ENCODE measurements at places on chromosomes 1 and 21. TPM values are rescaled to one million over a fixed set of nuclear protein-coding genes. Genes with fewer than 3 reads are reported as not detected.

GRCh38 chr1:207917080-207917479 lies 6.2 kb upstream of the CD34 start:
- DNase-seq: no peak

The KRTAP12-2 gene
- total RNA-seq: not detected

DNA sequence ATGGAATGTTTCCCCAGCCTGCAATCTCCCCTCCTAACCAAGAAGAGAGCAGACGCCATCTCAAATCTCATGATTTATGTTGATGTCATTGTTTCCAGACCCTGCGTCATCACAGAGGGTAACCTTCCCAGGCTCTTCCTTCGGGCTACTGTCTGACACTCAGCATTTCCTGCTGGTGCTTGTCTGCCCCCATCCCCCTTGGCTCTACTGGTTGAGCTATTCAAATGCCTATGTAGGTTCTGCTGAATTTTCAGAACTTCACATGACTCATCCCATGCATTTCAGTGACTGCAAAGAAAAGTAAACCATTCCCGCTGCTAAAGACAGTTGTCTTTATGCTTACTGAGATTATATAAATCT lies 24.8 kb upstream of the ITPKB start:
- DNase-seq: no peak

DNA sequence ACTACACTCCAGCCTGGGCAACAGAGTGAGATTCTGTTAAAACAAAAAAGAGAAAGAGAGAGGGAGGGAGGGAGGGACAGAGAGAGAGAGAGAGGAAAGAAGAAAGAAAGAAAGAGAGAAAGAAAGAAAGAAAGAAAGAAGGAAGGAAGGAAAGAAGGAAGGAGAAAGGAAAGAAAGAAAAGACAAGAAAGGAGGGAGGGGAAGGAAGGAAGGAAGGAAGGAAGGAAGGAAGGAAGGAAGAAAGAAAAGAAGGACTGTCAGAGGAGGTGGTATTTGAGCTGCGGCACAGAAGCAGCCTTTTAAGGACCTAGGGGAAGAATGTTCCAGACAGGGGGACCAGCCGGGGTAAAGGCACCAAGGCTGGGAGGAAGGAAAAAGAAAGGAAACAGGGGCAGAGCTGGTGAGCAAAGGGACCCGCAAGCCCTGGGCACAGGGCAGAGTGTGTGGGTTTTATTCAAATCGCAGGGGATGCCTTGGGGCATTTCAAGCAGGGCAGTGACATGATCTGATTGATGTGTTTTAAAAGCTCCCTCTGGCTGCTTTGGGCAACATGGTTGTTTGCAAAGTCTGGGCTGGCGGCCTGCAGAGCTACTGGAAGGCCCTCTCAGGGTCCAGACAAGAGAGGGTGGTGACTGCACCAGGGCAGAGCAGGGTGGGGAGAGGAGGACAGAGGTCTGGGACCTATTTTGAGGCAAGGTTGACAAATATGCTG lies 176.9 kb upstream of the VAMP3 start:
- DNase-seq: no peak

DNA sequence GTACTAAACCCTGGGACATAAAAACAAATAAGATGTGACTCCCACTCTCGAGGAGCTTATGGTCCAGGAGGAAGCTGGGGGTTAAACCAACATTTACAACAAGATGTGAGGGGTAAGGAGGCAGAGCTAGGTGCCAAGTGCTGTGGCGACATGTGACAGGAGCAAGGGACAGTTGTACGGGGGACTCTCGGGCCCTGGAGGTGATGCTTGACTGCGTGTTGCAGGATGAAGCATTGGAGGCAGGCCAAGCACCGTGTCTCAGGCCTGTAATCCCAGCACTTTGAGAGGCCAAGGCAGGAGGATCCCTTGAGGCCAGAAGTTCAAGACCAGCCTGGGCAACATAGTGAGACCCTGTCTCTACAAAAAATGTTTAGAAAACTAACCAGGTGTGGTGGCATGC lies 36.8 kb downstream of the ATP5PO start:
- no peak for DNase-seq

GRCh38 chr21:17915976-17916375 lies 96.8 kb upstream of the C21orf91 start:
- DNase-seq: no peak

DNA sequence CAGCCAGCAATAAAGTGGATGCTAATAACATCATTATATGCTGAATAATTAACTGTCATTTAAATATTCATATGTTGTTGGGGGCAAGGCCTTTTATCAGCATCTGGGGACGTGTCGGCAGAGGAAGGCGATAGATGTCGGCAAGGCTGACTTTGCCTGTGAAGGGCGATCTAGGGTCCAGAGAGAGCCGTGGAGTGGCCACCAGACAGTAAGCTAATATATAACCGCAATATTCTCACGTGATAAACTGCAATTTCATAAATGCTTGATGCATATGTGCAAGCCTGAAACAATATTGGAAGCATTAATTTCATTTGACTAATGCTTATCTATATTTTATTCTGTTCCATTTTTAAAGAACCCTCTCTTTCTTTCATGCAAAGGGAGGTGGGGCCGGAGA lies 141.0 kb upstream of the POU3F1 start:
- DNase-seq: no peak

- DNase-seq: no peak
These were observed 13.3 kb downstream of the RPS6KA1 start for GRCh38 chr1:26542771-26543451.

The KLHDC7A gene
- total RNA-seq: not detected

Measured in activated naive CD4-positive, alpha-beta T cell treated with anti-CD3 and anti-CD28 coated beads, Interleukin-2, amount 50 U/mL, for 72 hours (primary cell).